ENCODE measurements at places on chromosomes 6 and 20.

GRCh38 chr6:41256383-41256782, 28.2 kb downstream of the TREML4 start:
- DNase-seq = no peak

DNA sequence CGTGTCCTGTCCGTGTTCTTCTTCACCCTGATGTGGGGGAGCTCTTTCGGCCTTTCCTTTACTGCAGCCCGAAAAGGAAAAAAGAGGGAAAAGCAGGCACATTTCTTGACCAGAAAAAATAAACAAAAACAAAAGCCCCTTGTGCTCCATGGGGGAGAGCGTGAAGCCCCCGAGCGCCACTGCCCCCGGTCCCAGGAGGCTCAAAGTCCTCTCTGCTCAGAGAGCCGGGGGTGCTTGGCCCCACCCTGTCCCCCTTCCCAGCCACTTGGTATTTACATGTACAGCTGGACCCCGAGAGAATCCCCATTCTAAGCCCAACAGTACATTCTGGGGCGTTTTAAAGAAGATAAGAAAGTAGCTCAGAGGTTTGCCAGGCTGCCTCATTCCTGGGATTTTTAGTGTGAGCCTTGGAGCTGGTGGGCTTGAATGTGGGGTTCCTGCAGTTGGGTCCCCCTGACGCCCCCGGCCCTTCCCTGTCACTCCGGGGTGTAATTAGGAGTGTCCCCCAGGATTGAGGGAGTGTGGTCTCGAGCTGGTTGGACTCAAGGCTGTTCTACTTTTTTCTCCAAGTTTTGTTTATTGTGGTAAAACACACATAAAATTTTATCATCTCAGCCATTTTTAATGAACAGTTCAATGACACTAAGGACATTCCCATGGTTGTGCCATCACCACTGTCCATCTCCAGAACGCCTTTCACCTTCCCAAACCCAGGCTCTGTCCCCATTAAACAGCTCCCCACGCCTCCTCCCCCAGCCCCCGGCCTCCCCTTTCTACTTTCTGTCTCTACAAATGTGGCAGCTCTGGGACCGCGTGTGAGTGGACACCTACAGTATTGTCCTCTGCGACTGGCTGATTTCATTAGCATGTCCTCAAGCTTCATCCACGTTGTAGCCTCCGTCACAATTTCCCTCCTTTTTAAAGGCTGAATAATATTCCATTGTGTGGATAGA, 55.7 kb upstream of the BHLHE23 start:
- DNase-seq = no peak

DNA sequence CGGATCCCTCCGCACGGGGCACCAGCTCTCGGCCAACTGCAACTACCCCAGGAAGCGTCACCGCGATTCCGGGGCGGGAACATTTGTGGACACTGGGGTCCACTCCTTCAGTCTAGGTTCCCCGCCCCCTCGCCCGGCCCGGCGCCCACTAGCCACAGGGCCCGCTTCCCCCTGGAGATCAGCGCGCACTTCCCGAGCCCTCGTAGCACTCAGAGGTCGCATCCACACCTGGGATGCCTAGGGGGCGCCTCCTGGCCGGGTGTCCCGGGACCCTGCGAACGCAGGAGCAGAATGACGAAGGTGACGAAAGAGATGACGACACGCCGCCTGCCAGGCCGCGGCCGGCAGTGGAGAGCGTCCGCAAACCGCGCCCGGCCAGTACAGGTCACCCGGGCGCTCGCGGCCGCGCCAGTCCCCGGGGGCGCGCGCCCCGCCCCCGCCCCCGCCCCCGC, 309 bp upstream of the AIG1 start:
- DNase-seq = no peak

- DNase-seq = no peak
Observed at GRCh38 chr20:46581391-46581790, 30.9 kb upstream of the OCSTAMP start.

- no peak for DNase-seq
Observed at GRCh38 chr6:35668744-35669450, 19.8 kb downstream of the FKBP5 start.
